ENCODE measurements at places on chromosomes 1 and 21.
A peak's percentile ranks its signal among the peaks of the same experiment; 100 is the strongest.

GRCh38 chr1:11062965-11063401 lies 3.2 kb upstream of the SRM start:
- DNase-seq, result peak; percentile 47

DNA sequence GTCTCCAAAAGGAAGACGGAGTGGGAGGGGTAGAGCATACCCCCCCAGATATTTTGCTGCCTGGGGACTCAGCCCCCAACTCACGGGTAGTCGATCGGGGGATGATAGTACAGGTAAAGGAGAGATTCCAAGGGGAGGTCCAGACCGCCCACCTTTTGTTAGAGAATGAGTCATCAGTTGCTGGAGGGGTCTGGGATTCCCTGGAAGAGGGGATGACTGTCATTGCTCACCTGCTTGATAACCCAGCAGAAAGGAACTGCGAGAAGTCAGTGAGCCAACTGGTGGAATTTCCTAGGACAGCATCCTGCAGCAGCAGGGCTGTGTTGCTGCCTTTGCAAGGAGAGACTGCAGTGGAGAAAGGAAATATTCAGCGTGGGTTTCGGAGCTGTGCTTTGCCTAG lies 64.4 kb downstream of the MACF1 start:
- no peak for DNase-seq

DNA sequence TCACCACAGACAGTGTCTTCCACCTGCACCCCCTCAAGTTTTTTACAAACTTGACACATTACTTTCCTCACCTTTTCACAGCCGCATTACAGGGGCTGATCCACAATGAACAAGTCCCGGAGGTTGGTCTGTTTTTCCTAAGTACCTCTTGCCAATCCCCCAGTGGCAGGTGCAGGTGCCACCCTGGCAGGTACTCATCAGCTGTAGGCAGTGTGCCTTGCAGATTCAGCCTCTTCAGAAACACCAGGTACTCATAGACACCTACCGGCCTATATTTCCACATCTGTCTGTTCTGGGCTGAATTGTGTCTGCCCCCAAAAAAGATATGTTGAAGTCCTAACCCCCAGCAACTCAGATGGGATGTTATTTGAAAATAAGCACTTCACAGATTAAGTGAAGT lies 81.4 kb upstream of the CNIH3 start:
- DNase-seq, result no peak

GRCh38 chr1:215517441-215517891 lies 49.6 kb upstream of the KCTD3 start:
- DNase-seq, result no peak

DNA sequence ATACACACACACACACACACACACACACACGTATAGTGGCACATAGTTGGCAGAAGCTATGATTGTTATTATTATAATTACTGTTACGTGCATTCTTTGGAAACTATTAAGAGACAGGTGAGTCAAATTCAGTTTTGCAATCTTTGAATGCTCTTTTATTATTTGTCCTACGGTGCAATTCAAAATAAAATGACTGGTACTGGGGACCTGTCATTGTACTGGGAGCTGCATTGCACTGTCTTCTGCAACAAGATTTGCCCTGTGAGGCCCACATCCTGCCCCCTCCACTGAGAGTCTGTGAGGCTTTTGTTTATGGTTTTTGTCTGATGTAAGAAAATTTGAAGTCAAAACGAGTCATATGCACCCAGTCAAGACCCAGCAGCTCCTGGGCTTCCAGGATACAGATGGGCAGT lies 1.9 kb downstream of the LY9 start:
- no peak for DNase-seq

DNA sequence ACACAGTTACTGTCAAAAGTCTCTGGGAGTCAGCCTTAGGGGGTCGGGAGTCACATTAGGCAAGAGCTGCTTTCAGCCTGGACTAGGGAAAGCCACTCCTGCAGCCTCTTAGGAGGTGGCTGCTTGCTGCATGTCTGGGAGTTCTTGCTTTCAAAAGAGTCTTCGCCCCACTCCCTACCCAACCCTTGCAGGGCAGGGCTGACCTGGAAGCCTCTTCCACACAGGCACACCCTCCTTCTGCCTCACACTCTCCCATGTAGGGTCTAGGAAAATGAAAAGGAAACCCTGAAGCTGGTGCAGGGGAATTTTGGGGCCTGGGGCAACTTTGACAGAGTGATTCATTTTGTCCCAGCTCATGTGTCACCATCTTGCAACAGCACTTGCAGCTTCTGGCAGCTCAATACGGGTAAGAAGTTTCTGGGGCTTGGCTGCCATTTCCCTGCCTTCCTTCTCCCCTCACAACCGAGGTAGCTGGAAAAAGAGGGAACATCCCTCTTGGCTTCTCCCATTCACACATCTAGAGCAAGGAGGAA lies 37.3 kb downstream of the KCND3 start:
- no peak for DNase-seq

GRCh38 chr1:117828201-117828600 lies 101.2 kb downstream of the GDAP2 start:
- DNase-seq, result no peak

DNA sequence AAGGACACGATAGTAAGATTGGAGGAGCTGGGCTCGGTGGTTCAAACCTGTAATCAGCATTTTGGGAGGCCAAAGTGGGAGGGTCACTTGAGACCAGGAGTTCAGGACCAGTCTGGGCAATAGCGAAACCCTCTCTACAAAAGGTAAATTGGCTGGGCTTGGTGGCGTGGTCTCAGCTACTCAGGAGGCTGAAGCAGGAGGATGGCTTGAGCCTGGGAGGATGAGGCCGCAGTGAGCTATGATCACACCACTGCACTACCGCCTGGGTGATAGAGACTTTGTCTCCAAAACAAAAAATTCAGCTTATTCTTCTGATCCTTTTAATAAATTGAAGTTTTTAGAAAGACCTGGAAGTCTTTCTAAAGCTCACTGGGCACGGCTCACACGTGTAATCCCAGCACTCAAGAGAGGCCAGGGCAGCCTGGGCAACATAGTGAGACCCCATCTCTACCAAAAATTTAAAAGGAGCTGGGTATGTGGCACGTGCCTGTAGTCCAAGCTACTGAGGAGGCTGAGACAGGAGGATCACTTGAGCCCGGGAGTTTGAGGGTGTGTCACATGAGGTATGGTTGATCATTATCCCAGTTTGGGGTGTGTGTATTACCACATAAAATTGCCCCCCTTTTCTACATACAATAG lies 15.3 kb downstream of the MASP2 start:
- DNase-seq, result no peak

DNA sequence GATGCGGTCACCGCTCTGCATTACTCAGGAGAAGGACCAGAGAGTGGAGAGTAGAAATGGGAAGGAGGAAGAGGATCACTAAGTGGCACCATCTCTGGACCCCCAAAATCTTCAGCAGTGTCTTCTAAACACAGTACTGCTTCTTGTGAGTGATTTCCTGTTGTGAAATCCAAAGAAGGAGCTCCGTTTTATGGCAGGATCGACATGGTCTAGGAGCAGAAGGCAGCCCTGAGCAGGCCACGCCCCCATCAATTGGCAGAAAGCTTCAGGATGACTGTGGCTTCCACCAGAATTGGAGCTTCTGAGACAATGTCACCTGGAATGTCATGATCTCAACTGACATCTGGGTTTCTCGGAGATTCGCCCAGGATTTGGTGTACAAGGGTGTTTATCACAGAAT lies 171.5 kb downstream of the ADSS2 start:
- no peak for DNase-seq

DNA sequence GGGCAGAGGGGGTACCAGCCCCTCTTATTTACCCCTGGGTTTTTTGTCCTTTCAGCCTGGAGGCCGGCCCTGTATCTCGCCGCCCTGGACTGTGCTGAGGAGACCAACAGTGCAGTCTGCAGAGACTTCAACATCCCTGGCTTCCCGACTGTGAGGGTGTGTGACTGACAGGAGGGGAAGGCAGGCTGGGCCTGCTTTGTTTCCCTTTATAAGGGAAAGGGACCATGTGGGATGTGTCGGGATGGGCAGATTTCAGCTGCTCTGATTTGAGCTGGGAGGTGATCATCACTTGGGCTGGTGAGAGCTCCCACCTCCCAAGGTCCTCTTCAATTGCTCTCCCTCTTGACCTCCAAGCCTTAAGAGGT lies 11.7 kb downstream of the QSOX1 start:
- DNase-seq, result no peak

GRCh38 chr21:40011371-40011770 lies 144.1 kb downstream of the PCP4 start:
- DNase-seq, result no peak

GRCh38 chr1:83882906-83883305 lies 116.0 kb downstream of the TTLL7 start:
- DNase-seq, result no peak

GRCh38 chr1:211928290-211928801 lies 97.8 kb upstream of the LPGAT1 start:
- no peak for DNase-seq

- DNase-seq, result no peak
Observed at GRCh38 chr21:15508554-15508953, 221.2 kb upstream of the USP25 start.

All from H54 (cell line).